ENCODE measurements at places on chromosomes 6 and 20.
A peak's percentile ranks its signal among the peaks of the same experiment; 100 is the strongest.

- DNase-seq: no peak
Observed at GRCh38 chr20:56979125-56979524, 287.3 kb downstream of the BMP7 start.

DNA sequence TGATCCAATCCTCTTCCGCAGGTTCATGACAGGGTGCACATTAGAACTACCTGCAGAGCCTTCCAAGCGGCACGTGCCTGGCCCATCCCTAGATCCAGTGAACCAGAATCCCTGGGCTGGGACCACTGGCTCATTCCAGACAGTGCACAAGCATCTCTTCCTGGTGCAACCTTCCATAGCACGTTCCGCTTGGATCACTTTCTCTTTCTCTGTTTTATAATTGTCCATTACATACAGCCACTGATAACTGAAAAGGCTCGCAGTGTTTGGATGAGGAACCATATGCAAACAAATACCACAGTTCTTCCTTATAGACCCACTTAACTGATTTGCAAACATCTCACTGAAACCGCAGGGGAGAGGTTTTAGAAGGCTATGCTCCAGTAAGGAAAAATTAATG, 59.6 kb upstream of the DDR1 start:
- DNase-seq: no peak

- no peak for DNase-seq
Observed at GRCh38 chr6:47653706-47654105, 44.7 kb upstream of the ADGRF4 start.

DNA sequence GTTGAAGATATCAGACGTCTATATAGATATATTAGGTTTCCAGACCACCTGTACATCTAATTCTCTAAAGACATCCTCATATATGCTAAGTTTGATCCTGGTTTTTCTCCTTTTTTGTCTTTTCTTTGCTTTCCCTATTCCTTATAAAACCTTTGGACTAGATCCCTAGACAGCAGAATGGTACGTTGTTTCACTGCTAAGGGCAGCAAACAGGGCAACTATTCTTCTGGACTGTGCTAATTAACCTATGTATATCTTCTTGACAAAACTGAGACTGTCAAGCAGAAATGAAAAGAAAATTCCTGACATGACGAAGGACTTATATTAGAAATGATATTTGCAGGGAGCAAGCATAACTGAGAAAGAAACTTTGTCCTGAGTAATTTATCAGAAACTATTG, 19.1 kb downstream of the ME1 start:
- no peak for DNase-seq

- DNase-seq: no peak
Observed at GRCh38 chr6:105774247-105774646, 311.9 kb upstream of the PRDM1 start.

- DNase-seq: no peak
Observed at GRCh38 chr6:110560239-110561007, 84.0 kb upstream of the SLC22A16 start.

DNA sequence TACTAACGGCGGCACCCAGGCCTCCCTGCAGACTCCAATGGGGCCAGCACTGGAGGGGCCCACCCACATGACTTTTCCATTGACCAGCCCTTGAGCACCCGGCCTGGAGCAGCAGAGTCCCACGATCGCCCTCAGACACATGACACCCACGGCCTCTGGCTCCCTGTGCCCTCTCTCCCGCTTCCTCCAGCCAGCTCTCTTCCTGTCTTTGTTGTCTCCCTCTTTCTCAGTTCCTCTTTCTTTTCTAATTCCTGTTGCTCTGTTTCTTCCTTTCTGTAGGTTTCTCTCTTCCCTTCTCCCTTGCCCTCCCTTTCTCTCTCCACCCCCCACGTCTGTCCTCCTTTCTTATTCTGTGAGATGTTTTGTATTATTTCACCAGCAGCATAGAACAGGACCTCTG, 26.1 kb upstream of the FANCE start:
- DNase-seq: no peak

GRCh38 chr6:113495521-113495920, 361.6 kb upstream of the MARCKS start:
- DNase-seq: no peak

GRCh38 chr20:9068841-9069663, at the start of gene PLCB4:
Gene PLCB4, plus strand, starts transcription at chr20:9069087. Its CDS starts 238,728 bp downstream, at chr20:9307815.
- peak; percentile 74 for DNase-seq

GRCh38 chr20:11569163-11569562, 348.5 kb upstream of the BTBD3 start:
- DNase-seq: no peak

DNA sequence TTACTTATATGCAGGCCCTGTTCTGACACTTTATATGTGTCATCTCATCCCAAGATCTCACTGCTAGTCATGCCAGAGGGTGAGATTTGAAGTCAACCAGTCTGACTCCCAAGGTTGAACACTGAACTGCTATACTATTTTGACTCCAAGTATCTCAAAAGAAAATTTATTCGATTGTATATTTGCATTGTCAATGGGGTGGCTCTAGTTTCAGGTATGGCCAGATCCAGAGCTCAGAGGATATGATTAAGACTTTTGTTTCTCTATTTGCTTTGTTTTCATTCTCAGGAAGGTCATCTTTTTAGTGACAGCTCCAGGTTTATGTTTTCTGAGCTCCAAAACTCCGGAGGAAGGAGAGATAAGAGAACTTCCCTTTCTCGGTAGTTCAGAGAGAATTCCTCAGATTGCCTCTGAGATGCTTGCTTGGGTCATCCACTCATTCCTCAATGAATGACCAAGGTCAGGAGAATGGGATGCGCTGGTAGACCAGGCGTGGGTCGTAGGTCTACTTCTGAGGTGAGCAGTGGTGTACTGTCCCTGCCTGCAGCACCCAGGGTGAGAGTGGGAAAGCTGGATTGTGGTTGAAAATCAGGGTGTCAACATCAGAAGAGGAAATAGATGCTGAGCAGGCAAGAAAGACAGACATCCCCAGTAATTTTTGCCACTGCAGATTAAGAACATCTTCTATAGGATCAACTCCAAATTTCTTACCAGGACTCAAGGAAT, 99.3 kb downstream of the PFDN4 start:
- no peak for DNase-seq

DNA sequence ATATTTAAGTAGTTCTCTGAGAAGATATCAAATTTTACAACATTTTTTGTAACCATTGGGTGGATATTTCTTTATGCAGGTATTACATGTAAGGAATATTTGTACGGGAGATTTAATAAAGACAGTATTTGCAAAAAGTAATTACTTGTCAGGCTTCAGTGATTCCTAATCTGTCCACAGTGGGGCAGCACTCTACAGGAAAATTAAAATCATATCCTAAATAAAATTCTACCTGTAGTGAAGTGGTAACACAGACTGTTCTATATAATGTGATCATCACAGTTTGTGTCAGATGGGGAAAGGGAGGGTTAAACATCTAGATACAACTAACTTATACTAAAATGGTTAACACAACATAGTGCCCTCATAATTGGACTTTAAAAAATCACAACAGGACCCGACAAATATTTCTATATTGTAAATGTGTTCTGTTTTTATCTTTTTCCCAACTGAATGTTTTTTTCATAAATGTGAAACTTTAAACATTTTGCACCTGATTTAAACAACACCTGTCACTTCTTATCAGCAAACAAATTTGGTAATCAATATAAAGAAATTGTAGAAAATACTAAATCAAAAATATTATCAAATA, 145.6 kb upstream of the MANEA start:
- peak; percentile 41 for DNase-seq

DNA sequence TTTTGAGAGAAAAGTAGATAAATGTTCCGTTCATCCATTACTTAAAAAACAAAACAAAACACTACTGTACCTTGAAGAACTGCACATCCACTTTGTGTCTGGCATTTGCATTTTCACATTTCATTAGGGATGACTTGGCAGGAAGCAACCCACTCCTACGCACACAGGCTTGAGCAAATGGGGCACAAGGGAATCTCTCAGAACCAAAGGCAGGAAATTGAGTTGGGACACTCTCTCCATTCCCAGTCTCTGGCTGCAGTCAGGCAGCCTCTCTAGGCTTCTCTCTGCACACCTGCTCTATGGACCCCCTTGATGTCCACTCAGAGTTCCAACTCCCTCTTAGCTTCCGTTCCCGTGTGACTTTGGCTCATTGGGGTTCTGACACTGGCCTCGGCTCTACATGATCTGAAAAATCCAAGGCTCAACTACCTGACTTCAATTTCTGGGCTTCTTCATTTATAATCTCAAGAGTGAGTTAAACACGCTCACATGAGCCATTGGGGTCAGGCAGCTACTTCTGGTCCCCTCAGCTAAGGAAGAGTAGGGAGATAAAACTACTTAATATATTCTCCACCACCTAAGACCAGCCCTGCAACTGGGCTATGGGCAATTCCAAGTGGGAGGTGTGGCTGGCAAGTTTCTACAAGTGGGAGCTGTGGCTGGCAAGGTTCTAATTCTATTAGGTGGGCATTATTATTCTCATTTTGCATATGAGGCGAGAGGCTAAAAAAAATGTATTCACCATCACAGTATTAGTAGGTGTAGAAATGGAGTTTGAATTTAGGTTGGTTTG, 251.9 kb downstream of the SOD2 start:
- no peak for DNase-seq

DNA sequence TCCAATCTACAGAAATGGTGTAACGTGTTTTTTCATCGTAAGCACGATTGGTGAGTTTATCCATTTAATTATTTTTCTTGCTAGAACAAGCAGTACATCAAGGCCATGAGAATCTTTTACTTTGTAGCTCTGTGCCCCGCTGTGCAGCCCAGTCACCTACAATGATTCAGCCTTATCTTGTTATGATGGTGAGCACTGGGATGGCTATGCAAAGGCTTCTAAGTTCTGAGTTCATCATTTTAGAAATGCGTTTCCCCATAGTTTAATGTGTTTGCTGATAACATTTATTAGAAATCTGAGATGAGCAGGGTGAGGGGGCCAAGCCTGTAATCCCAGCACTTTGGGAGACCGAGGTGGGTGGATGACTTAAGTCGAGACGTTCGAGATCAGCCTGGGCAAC, 111.8 kb upstream of the QKI start:
- DNase-seq: no peak

GRCh38 chr6:24903681-24904080, 32.1 kb downstream of the RIPOR2 start:
- no peak for DNase-seq

GRCh38 chr6:89051676-89052075, 28.9 kb upstream of the PNRC1 start:
- DNase-seq: no peak

DNA sequence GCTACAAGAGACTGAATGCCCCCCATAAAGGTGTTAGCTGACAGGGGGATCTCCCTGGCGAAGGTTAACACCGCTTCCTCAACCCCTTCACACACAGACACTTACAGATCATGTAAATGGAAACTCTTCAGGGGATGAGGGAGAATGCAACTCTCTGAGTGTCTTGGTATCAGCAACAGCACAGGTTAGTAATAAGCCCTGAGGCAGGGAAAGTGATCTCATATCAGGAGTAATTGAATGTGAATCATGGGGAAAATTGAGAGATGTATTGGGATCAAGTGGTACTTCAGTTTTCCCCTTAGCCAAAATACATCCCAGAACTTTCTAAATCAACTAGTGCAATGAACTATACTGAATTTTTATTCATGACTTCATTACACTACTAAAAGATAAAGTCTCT, 23.8 kb downstream of the OR2J3 start:
- DNase-seq: no peak

DNA sequence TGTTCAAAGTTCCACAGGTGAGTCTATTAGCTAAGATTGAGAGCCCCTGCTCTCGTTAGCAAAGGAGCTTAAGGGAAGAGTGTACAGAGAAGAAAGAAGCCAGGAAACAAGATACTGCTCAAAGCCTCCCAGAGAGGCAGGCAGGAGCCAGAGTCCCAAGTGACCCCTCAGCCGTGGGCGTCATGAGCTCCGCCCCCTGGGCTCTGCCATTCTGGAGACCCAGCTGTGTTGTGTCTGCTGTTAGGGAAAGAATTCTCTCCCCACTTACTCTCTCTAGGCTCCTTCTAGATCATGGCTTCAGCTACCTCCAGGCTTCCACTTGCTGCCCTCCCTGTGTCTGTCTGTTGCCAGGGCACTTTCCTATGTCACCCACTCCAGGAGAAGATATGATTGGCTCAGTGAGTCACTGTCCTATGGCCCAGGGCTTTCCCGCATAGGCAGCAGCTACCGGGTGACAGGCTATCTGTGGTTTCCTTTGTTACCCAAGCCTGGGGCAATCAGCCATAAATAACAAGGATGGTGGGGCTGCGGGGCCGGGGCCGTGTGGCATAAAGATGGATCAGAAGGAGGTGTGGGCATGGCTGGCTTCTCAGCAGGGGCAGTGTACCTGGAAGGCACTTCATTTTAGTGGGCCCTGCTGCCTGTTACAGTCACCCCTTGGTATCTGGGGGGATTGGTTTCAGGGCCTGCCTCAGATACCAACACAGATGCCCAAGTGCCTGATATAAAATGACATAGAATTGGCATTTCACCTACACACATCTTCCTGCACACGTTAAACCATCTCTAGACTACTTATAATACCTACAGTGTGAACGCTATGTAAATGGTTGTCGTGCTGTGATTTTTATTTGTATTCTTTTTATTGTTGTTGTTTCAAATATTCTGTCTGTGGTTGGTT, 118.9 kb downstream of the ARMC2 start:
- DNase-seq: no peak

DNA sequence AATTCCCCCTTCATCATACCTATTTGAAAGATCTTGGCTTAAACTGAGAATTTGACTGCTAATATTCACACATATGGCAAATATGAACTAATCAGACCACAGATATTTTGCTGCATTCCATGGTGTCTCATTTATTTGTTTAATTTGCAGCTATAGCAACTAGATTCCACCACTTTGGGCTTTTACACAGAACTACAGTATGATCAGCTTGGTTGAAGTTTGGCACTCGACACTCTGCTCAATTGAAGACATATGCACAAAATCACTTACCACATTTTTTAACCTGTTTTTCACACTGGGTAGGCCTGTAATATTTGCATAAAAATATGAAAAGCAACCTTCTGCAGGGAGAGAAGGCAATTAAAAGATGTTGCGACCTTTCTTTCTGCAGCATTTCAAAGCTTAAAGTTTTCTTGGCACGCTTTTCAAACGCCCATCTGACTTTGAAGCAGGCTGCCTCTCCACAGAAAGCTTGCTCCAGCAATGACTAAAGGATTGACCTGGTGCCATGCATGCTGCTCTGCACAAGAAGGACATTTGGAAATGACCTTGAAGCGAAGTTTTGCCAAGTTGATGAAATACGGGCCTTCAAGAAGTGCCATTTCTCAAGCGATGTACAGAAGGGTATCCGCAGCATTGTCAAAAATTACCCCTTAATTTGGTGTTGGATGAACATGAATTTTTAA, 126.7 kb downstream of the AIG1 start:
- no peak for DNase-seq

GRCh38 chr20:17558154-17558940, 11.5 kb upstream of the DSTN start:
- no peak for DNase-seq
